T-helper 2 cell (primary cell): ENCODE measurements at places on chromosomes 3 and 15.

DNA sequence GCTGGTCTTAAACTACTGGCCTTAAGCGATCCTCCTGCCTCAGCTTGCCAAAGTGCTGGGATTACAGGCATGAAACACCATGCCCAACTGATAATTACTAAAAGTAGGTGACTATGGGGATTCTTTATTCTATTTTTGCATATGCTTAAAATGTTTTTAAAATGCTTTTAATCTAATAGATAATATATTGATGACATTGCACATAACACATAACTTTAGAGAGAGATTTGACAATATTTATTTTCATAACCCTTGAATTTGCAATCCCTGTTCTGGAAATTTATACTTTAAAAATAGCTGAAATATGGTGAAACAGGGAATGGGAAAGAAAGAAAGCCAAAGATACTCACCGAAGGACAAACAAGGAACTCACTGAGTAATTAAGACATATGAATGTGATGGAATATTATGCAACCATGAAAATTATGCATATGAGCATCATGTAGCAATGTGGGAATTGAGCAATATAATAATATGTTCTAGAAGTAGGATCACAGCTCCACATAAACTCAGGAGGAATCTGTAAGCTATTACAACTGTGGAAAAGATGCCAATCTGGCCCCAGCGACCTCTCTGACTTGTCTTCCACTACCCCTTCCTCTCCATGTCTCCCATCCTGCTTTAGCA lies 2.0 kb downstream of the LRRC31 start:
- no peak for DNase-seq

- no peak for DNase-seq
These were observed 1294.1 kb downstream of the NSUN3 start for GRCh38 chr3:95356764-95357501.

DNA sequence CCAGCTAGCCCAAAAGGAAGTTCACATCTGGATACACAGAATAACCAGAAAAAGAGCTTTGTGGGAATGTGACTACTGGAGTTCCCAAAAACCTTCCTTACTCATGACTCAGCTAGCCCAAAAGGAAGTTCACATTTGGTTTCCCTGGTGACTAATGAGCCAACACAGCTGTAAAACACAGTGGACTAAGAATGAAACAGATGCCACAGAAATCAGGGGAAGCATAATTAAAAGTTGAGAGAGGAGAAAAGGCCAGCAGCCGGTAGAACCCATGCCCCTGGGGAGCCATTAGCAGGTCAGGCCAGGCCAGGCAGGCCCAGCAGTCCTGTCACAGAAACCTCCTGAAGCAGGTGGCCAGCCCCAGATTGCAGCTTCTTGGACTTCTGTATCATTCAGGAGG lies 130.3 kb downstream of the GHSR start:
- no peak for DNase-seq

GRCh38 chr3:17830788-17831187 lies 88.4 kb upstream of the TBC1D5 start:
- DNase-seq = no peak

DNA sequence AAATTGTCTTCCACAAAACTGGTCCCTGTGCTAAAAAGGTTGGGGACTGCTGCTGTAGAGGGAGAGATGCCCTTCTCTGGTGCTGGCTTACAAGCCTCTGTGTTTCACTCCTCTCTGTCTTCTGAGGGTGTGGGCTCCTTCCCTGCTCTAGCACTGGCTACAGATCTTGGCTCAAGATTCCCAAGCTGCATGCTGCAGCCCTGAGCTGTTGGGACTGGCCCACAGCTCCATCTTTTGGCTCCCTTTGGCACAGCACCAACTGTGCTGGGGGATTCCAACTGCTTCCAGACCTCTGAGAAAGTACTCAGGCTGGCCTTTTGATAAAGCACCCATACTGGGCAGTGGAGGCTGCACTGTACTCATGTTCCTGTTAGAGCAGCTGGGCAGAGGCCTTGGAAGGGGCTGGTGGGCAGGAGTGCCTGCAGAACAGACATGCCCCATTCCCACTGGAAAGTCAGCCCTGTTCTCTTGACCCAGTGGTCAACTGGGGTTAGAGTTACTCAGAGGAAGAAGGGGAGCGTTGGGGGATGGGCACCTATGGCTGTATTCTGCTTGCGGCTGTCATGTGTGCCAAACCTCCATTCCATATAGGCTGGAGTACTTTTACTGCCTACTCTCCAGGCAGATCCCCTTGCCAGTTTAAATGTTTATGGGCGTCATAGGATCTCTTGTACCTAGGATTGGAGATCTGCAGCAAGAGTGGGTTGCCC lies 55.7 kb downstream of the GALK2 start:
- DNase-seq = no peak

DNA sequence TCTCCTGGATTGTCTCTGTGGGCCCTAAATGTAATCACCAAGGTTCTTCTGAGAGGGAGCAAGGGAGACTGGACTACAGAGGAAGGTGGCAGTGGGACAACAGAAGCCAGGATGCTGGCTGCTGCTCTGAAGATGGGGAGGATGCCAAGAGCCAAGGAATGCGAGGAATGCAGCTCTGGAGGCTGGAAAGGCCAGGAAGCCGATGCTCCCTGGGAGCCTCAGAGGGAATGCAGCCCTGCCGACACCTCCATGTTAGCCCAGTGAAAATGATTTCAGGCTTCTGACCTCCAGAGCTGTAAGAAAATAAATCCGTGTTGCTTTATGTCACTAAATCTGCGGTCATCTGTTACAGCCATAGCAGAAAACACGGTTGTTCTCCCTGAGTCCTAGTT lies 44.1 kb downstream of the UMPS start:
- no peak for DNase-seq

GRCh38 chr3:126340596-126340942 lies 16.6 kb downstream of the KLF15 start:
- no peak for DNase-seq

GRCh38 chr15:55245059-55245458 lies 44.6 kb downstream of the RAB27A start:
- DNase-seq = peak; percentile 58

DNA sequence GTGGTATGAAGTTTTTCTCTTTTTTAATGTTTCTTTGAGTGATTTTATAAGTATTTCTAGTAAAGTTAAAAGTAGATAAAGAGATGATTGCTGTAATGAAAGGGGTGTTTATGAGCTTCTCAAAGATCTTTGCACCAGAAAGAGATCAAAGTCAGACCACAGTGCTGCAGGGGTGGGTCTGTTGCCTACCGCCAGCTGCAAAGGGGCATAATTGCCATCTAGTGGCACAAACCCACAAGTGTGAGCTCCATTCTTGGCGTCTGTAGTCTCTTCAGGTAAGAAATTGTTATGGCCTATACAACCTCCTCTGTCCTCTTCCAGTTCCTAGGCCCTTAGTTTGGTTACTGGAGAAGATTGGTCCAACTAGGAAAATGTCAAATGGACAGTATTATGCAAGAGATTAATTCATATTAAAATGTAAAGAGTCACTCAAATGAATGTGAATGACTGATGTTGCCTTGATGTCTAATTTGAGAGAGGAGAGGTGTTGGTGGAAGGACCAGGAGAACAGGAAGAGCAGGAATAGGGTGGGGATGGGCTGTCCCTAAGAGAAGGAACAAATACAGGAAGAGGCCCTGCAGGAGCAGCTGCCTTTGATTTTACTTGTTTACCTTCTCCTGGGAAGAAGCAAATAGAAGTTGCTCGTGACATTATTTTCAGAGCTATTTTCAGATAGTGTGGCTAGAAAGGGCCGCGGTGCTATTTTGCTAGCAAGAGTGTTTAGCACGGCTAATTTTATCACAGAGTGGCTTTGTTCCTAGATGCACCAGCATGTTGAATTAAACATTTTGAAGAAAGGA lies 53.0 kb upstream of the GSK3B start:
- DNase-seq = peak; percentile 27

GRCh38 chr3:67863869-67864268 lies 209.5 kb upstream of the SUCLG2 start:
- DNase-seq = no peak

GRCh38 chr15:89575656-89576416 lies 567 bp downstream of the TICRR start:
- DNase-seq = no peak

DNA sequence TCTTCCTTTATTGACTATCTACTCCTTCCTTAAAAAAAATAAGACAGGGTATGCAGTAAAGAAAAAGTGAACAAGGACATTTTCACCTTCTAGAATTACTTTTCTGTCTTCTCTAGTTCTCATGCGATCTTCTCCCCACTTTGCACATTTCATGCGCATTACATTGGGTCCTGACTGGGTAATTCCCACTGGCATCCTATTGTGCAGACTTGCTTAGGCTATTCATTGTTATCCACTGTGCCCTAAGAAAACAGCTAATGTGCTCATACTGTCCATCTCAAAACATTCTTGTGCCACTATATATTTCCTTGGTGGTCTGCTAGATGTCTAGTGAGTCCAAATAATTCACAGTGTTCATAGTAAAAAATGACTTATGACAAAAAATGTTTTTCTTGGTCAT lies 447.4 kb upstream of the ROBO1 start:
- DNase-seq = no peak

- no peak for DNase-seq
These were observed 91.6 kb downstream of the NR2F2 start for GRCh38 chr15:96422125-96422524.

GRCh38 chr15:61037031-61037430 lies 192.1 kb downstream of the RORA start:
- DNase-seq = no peak

GRCh38 chr3:13086531-13086981 lies 13.3 kb upstream of the IQSEC1 start:
- DNase-seq = no peak

DNA sequence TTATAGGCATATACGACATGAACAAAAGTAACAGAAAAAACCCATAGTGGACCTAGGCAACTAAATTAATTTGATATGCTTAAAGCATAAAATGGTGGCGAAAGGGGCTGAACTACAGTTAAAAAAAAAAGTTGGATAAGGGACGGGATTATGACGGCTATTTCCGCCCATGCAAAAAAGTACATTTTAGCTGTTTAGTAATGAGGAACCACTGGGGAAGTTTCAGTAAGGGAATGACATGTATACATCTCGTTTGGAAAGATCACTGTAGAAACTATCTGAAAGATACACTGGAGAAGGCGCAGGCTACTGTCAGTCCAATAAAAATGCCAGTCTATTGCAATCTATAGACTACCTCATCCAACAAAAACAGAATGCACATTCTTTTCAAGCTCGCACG lies 65.6 kb downstream of the ZNF148 start:
- no peak for DNase-seq

GRCh38 chr3:179292450-179292849 lies 30.4 kb upstream of the ZNF639 start:
- no peak for DNase-seq

DNA sequence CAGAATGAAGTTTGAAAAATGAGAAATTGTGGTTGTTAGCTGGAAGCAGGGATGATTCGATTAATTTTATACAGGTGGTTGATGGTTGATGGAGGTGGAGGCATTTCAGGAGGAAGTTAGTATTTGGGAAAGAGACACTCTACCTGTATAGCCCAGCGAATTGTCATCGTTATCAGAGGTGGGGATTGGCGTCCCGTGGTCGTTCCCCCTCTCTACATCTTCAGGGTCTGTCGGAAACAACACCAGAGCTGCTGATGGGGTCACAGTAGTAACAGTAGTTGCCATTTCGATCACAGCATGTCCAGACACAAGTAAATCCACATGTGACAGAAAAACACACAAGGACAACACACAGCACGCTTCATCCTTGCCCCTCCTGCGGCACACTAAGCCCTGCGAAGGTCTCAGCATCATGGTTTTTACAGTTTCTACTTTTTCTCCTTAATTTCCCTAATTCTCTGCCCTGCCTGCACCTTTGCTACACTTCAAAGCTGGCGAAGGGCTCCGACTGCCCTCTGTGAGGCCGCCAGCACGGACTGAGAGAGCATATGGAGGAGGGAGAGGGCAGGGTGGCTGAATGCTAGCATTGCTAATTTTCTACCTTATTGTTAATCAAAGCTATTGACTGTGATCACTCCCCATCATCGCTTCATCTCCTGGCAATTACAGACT lies 642.3 kb downstream of the ROBO1 start:
- DNase-seq = no peak

- no peak for DNase-seq
These were observed 66.0 kb downstream of the C3orf20 start for GRCh38 chr3:14740983-14741382.

GRCh38 chr3:61783993-61784718 lies 222.8 kb downstream of the PTPRG start:
- no peak for DNase-seq

DNA sequence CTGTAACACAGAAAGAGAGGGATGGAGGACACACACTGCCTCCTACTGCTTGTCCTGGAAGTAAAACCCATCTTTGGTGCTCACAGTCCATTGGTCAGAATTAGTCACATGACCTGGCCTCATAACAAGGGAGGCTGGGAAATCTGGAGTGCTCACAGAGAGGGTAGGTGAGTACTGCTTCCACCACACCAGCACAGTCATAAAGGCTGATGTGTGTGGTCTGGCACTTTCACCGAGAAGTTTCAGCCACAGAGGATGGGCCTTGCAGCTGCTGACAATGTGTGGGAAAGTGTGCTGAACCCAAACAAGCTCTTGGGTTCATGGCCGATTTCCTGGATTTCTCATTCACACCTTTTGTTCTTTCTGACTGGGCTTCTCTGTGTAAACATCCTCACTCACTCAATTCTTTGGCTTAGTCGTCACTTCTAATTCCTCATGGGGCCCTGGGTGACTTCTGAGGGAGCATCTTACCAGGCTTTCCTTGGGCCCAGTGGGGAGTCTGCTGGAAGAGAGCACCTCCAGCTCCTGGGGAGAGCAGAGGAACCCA lies 100.7 kb downstream of the ASB7 start:
- no peak for DNase-seq
